ENCODE measurements at places on chromosomes 13 and 19.
A peak's percentile ranks its signal among the peaks of the same experiment; 100 is the strongest.

DNA sequence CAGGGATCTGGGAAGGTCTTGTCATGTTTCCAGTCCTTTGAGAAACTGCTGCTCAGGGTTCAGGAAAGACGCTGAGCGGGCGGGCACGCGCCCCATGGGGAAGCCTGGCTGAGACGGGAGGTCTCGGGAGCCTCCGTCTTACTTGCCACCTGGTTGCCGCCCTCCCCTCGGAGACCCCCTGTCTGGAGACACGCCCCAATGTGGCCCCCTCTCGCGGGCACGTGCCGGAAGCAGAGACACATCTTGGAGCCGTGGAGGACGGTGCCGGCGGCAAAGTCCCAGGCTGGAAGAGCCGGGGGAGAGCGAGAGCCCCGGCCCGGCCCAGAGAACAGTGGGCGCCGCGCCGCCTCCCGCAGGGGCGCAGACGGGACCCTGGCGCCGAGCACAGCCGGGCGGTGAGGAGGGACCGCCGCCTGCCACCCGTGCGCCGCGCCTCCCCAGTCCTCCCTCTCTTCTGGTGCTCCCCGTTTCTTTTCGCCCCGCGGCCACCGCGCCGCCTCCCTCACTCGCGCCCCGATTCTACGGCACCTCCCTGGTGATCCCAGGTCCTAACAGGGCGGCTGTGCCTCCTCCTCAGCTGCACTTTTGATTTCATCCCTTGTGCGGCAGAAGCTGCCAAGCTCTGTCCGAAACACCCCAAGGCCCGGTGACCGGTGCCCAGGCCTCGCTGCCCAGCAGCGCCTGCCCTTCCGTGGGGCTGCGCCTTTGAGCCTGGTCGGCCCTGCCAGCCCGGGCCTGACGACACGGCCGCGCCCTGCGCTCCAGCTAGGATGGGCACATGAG, 15.5 kb downstream of the GJB2 start:
- no peak for DNase-seq

- DNase-seq, result no peak
These were observed 8.4 kb upstream of the DIAPH3 start for GRCh38 chr13:60172111-60172510.

DNA sequence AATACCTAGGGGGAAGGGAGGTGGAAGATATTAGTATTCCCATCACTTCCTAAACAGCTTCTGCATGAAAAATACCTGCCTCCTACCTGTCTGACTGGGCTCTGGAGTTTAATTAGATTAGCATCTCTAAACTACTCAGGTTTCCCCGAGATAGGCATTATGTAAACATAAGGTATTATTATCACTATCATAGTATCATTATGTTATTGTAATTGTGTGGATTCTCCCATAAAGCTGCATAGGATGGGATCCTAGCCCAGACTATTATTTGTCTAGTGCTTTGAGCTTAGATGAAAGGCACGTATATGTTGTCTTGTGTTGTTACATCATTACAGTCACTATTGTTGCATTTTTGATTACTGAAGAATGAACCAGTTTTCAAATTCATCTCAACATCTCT, 115.2 kb upstream of the SOX21 start:
- no peak for DNase-seq

DNA sequence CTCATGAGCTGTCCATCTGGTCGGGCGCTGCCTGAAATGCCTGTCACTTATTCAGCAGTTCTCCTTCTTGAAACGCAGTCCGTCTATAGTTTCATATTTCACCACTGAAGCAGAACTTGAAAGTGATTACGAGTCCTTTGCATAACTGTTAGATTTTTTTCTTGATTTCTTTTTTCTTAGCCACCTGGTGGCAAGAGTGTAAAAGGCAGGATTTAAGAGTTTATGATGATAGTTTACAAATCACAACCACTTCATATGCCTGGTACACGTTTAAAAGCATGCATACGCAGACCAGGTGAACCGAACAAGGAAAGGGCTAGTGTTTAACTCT, 45.8 kb downstream of the GGACT start:
- no peak for DNase-seq

DNA sequence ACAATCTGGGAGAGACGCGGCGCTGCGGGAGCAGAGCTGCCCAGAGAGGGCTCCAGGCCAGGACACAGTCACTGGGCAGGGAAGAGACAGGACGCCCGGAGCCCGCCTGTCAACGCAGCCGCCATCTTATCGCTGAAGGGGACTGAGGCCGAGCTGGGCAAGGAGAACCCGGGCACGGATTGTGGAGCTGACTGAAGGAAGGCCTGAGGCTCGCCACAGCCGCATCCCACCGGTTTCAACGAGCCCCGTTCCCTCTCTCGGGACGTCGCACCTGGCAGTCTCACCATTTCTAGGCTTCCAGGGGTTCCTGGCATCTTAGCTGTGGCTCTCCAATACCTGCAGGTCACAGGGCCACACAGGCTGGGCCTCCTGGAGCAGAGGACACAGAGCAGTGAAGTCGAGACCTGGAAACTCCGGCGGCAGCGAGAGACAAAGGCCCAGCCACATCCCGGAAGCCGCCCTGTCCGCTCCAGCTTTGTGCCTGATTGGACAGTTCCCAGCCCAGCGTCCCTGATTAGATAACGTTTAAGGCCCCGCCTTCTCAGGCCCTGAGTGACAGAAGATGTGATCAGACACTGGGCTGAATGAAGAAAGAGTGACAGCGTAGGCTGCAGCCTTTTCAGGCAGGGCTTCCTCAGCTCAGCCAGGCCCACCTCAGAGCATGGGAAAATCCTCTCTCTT, at the start of gene ZNF91:
TSS of gene ZNF91 (minus strand) at position 431 of the 681 bp plus-strand sequence. CDS start at position 314, 117 bp downstream.
- peak; percentile 96 for DNase-seq

- peak; percentile 91 for DNase-seq
These were observed 617 bp upstream of the IQCN start for GRCh38 chr19:18274781-18275356.

GRCh38 chr13:97911311-97912138, 42.0 kb upstream of the IPO5 start:
- peak; percentile 28 for DNase-seq

DNA sequence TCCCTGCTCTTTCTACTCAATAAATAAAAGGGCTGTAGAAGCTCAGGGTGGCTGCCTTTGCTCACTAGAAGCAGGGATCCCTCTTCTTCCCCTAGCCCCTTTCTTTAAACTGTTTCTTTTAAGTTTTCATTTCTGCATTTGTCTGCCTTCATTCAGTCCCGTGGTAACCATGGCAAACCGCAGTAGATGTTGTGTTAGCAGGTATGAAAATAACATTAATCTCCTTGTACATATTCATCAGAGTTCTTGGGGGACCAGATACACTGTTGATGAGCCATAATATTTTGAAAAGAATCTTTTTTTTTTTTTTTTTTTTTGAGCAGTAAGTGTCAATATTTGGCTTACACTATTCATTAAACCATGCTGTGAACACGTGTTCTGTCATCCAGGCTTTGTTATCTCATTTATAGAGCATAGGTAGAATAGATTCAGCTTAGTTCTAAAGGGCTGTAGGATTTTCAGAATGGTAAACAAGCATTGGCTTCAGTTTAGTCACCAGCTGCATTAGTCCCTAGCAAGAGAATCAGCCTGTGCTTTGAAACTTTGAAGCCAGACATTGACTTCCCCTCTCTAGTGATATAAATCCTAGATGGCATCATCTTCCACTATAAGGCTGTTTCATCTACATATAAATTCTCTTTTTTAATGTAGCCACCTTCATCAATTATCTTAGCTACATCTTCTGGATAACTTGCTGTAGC, 59.4 kb upstream of the SPRY2 start:
- DNase-seq, result no peak

GRCh38 chr19:8113017-8113416, 36.4 kb downstream of the FBN3 start:
- no peak for DNase-seq

- no peak for DNase-seq
These were observed 48.4 kb downstream of the ATP8A2 start for GRCh38 chr13:25420161-25420560.

- no peak for DNase-seq
These were observed 248.0 kb downstream of the RFC3 start for GRCh38 chr13:34065928-34066327.

DNA sequence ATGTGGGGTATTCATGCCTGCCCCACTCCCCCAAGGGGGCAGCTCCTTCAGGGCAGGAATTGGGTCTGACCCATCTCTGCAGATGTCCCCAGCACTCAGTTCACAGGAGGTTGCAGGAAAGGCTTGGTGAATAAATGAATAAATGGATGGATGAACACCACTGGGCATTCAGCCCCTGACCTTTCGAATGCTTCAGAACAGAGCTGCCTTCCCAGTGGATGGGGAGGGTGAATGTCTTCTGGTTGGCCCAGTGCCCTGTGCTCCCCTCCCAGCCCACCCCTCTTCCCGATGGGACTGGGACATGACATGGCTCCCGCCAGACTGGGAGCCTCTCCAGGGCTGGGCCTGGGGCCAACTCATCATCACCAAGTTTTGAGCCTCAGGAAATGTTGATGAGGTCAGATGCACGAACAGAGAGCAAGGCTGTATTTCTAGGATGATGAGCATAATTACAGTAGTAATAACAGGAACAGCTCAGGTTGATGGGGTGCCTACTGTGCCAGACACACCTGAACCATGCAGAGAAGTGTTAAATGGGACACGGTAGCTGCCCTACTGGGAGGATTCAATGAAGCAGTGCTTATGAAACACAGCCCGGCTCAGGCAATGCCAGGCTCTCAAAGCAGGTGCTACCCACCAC, 25.7 kb downstream of the VRK3 start:
- DNase-seq, result no peak

- no peak for DNase-seq
These were observed 50.8 kb downstream of the USP12 start for GRCh38 chr13:27120811-27121210.

DNA sequence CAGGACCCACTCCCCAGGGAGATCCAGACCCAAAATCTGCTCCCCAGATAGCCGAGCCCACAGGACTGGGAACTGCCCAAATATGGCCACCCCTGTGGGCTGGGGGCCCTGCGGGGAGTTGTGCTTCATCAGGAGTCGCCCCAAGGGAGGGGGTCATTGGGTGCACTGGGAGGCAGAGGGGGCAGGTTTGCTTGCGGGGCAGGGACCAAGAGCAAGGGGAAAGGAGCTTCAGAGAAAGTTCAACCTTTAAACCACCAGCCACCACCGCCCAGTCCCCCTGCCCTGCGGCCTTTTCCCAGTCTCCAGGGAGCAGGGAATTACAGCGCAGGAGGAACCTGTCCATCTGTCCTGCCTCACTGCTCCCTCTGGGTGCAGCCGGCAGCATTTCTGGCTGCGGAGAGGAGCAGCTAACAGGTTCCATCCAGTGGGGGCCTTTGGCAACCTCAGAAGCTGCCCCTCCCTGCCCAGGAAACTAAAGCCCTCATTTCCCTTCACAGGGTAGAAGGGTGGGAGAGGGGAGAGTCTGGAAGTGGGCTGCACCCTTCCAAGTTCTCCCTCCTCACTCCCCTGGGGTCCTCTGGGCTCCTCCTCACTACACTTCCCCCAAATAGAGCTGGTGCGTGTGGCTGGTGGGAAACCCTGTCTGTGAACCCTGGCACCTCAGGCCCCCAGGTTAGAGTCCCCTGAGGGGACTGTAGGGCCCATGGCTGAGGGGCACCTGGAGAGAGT, 13.8 kb upstream of the ASF1B start:
- no peak for DNase-seq

GRCh38 chr19:40872209-40872608, 9.8 kb downstream of the CYP2A7 start:
- no peak for DNase-seq

DNA sequence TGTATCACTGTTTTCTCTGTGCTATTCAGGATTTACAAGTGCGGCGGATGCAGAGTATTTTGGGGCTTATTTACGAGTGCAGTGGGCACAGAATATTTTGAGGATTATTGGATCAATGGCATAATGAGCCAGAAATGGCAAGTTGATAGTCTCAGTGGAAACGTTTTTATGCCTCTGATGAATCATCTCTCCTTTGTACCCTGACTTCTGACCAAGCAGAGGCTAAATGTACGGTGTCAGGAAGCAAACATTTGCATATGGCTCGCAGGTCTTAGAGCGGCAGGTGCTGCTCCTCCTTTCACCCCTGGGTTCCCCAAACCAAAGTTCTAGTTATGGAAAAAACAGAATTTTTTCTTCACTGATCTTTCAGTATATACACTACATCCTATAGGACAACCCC, 94.5 kb downstream of the LIG4 start:
- DNase-seq, result no peak

DNA sequence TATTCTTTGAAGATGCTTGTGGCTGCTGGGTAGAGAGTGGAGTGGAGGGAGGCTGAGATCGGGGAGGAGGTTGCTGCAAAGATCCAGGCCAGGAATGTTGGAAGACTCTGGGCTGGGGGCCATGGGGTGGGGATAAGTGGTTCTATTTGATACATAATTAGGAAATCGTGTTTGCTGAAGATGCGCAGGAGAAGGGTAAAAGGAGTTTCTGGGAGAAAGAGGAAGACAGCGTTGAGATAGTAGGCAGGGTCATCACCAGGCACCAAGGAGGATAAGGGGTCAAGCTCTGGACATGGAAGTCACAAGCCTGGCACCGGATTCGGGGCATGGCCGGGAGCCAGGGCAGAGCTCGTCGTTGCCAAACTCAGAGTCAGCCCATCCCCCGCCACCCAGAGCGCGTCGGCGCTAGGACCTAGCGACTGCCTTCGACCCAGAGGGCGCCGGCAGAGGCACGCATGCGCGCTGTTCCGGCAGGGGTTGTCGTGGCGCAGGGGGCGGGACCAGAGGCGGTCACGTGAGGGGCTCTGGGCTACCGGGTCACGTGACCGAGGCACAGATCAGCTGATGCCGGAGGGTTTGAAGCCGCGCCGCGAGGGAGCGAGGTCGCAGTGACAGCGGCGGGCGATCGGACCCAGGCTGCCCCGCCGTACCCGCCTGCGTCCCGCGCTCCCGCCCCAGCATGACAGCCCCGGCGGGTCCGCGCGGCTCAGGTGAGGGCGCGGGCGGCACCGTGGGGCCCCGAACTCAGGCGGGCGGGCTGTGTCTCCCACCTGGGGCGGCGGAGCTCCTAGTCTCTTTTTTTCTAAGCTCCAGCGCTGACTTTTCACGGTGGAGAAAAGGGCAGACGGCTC, at the start of gene MCOLN1:
TSS of gene MCOLN1 (plus strand) at position 553 of the 851 bp plus-strand sequence. CDS start at position 680, 127 bp downstream.
- DNase-seq, result peak; percentile 99

- no peak for DNase-seq
These were observed 945.2 kb downstream of the TUBA3C start for GRCh38 chr13:18236528-18236815.

- no peak for DNase-seq
These were observed 54.6 kb upstream of the MYO16 start for GRCh38 chr13:108574856-108575255.

GRCh38 chr13:32587011-32587810, 959 bp downstream of the PDS5B start:
- DNase-seq, result peak; percentile 73

GRCh38 chr13:95295026-95295425, 6.2 kb downstream of the ABCC4 start:
- no peak for DNase-seq

GRCh38 chr13:35014606-35015213, 72.6 kb downstream of the NBEA start:
- DNase-seq, result no peak

DNA sequence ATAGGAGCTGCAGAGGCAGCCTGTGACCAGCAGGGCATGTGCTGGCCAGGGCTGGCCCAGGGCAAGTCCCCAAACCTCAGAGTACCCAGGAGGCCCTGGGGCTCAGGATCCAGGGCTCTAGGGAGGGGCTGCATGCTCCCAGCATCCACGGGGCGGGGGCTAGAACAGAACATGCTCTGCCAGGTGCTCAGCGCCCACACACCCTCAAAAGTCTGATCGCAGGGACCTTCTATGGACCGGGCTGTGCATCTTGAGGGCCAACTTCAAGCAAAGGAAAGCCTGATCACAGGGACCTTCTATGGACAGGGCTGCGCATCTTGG, 33.5 kb downstream of the ELL start:
- peak; percentile 40 for DNase-seq

GRCh38 chr13:49530457-49530856, 34.7 kb downstream of the PHF11 start:
- DNase-seq, result no peak

- DNase-seq, result no peak
These were observed 628.0 kb upstream of the MIR17HG start for GRCh38 chr13:90719461-90719860.

All from body of pancreas (tissue), 4 donors.